GM12864 (cell line): ENCODE measurements at places on chromosomes 13 and 19.
A peak's percentile ranks its signal among the peaks of the same experiment; 100 is the strongest.

DNA sequence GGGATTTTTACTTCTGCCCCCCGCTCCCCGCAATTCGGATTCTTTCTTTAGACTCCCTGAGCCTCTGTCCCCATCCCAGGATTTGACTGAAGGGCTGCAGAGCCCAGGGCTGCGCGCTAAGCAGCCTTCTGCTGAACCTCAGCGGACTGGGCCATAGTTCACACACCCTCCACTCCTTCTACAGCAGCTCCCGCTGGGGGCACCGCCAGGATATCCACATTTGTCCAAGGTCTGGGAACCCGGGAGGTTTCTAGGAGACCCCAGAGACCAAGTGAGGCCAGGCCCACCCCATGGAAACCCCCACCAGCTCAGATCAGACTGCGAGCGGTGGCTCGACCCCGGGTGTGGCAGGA is 463.3 kb downstream of the ITGBL1 start:
- no peak for DNase-seq

DNA sequence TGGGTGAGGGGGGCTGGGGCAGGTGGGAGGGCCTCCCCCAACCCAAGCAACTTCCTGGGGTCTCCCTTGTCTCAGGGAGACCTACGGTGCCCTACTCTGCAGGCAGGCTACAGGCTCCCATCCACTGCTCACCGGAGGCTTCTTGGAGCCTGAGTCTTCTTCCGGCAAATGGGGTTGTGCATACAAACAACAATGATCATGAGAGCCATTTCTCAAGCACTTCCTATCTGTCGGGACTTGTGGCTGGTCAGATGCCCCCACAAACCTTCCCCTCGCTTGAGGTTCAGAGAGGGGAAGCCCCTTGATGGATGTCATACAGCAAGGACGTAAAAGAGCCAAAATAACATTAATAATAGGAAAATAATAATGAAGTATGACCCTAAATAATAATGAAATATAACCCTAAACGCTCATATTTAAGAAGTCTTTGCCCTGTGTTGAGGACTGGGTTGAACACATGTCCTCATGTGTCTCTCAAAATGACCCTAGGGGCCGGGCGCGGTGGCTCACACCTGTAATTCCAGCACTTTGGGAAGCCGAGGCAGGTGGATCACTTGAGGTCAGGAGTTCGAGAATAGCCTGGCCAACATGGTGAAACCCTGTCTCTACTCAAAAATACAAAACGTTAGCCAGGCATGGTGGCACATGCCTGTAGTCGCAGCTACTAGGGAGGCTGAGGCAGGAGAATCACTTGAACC is 727 bp downstream of the CD37 start:
- no peak for DNase-seq

DNA sequence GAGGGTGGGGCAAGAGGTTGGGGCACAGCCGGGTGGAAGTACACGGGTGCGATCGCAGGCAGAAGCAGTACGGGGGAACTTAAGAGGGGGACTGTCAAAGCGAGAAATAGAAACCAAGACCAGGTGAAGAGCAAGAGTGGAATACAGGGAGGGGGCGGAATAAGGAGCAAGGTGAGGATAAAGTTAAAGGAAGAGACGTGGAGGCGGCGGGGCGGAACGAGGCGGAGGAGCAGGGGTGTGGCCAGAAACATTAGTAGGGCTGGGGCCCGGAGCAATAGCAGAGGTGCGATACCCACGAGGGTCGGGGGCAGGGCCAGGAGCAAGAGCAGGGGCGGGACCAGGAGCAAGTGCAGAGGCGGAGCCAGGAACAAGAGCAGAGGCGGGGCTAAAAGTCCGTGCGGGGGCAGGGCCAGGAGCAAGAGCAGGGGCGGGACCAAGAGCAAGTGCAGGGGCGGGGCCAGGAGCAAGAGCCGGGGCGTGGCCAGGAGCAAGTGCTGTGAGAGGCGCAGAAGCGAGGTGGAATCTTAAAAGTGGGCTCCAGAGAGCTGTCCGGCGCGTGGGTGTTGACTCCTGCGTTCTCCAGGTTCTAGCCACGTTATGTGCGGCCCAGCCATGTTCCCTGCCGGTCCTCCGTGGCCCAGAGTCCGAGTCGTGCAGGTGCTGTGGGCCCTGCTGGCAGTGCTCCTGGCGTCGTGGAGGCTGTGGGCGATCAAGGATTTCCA is 1.2 kb downstream of the CATSPERG start:
- DNase-seq, result peak; percentile 86

- DNase-seq, result no peak
Measured at GRCh38 chr13:111112196-111112595, 2.9 kb upstream of the ARHGEF7 start.

DNA sequence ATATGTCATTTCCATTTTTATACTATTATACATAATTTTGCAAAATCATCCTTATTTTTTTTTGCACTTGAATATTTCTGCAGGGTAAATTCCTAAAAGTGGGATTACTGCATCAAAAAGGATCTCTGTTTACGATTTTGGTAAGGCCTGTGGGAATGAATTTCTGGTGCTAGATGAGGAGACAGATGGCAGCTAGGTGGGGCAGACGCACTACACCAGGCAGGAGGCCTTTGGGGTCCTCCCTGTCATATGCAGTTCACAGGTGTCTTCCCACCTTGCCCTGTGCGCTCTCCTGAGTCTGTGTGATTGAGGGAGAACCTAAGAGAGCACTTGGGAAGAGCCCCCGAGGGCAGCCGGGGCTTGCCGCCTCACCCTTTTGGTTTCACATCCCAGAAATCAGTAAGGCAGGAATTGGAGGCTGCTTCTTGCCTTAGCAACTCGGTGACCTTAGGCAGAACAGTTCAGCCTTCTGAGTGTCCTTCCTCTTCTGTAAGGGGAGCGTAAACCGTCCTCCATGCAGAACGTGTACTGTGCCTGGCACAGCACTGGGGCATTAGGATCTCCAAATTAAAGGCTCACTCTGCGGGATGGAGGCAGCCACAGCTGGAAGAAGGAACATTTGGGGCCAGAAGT is 13.4 kb upstream of the GJB2 start:
- DNase-seq, result no peak

- no peak for DNase-seq
Measured at GRCh38 chr13:35496006-35496405, 19.5 kb upstream of the MAB21L1 start.

GRCh38 chr13:23289917-23290357 is 109.2 kb downstream of the SGCG start:
- DNase-seq, result no peak

DNA sequence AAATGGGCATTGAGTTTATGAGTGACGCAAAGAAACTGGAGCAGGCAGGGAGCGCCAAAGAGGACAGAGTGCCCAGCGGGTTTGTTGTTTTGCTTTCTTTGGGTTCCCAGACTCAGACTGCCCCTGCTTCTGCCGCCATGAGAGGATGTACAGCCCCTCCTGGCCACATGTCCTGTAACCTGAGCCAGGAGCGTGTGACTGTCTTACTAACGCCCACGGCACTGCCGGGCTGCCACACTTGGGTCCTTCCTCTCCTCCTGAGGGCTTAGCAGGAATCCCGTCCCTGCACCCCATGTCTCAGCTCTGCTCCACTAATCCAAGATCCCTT is 80.5 kb downstream of the GPR12 start:
- DNase-seq, result no peak

DNA sequence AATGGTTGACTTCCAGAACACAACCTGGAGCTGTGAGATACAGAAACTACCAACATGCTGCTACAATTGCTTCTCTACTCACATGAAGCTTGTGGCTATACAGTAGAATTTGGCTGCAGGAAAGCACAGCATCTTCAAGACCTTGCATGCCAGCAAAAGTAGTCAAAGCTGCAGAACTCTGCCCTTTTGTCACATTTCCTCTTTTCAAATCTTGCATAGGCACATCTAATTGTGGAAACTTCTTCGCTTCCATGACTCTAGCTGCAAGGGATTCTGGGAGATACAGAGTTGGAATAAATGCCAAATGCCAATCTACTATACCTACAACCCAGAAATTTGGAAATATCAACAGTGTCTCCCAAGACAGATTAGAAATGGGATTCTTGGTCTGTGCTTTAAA is 462.2 kb downstream of the FOXO1 start:
- DNase-seq, result no peak

DNA sequence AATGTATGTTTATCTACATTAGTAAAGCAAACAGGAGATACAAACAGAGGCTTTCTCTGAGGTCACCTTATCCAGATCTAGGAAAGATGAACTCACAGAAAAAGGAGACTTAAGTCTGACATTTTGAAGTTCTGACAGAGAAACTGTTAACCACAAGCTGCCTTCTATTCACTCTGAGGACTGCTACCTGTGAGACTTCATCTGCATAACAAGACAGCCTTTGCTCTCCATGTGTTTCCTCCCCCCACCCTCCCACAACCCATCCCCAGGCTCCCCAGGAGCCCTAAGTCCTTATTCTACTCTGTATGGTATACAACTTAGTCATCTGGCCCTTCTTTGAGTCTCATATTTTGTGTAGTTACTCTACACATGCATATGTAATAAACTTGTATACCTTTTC is 699.0 kb downstream of the FGF9 start:
- no peak for DNase-seq

DNA sequence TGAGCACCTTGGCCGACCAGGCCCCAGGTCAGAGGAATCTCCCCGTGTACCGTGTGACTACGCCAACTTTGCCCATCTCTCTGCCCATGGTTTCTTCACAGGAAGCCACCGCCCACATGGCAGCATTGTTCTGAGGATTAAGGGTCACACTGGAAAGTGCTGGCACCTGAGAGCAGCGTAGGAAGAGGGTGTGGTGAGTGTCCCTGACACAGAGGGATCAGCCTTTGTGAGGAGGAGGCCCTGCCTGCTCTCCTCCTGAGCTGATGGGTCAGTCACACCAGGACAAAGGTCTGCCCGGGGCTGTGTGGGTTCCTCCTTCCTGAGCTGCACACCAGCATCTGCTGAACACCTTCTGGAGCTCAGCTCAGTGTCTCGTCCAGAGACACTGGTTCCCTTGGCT is 32.2 kb upstream of the SLC15A1 start:
- no peak for DNase-seq

GRCh38 chr19:7099597-7099921 is 30.1 kb downstream of the ZNF557 start:
- no peak for DNase-seq

GRCh38 chr19:30446850-30447552 is 74.8 kb downstream of the ZNF536 start:
- no peak for DNase-seq

DNA sequence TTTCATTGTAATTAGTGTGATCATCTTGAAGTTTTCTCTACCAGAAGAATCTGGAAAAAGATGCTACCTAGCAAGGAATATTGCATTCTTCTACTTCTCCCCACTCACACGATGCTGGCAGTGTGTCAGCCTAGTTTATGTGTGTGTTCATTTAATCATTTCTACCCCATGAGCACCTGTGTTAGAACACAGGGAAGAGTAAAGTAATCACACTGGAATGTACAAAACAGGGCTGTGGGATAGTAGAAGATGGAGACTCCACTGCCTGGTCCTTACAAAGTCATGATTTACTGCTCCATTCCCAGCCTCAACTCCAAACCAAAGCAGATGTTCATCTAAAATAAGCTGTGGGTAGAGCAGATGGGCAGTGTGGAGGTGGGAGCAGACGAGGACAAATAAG is 47.7 kb upstream of the RGCC start:
- DNase-seq, result no peak

GRCh38 chr19:33177417-33177979 is 16.6 kb upstream of the LRP3 start:
- DNase-seq, result no peak

DNA sequence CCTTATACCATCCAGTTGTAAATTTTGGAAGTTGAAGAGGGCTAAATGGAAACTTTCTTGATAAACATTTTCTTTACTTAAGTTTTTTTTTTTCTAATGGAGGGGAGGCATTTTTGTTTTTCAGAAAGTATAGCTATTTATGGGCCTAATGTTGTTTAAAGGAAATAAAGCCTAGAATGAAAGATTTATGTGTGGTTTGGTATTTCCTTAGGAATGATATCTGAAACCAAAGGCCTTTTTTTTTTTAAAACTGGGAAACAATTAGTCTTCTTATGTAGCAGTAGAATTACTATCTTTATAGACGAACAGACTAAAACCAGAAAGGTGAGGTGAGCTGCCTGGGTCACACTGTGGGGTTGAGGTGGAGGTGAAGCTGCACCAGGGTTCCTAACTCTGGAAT is 80.1 kb downstream of the ESD start:
- DNase-seq, result no peak

- no peak for DNase-seq
Measured at GRCh38 chr13:91168386-91168711, 179.1 kb upstream of the MIR17HG start.

GRCh38 chr19:55441319-55441691 is 1.8 kb downstream of the SHISA7 start:
- DNase-seq, result no peak

DNA sequence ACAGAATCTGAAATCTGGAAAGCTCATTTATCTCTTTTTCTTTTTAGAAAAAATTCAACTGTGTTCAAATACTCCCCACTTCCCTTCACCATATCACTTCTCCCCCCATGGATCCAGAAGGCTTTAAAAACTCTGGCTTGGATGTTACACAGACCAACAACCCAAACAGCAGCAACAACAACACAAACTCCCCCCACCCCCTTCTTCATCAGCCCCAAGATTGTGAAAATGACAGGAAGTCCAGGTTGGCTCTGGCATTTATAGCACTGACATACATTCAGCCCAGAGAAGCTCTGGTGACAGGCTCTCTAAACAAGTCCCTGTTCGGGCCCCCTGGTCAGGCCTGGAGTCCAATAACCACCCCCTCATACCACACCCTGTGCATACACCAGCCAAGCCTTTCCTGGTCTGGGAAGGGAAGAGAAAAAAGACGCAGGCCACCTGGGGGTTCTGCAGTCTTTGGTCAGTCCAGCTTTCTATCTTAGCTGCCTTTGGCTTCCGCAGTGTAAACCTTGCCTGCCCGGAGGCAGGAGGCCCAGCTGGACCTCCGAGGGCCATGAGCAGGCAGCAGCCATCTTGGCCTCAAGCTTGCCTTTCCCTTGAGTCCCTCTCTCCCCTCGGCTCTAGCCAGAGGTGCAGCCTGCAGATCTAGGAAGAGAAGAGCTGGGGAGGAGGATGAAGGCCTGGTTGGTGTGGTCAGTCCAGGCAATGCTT is 6.8 kb downstream of the CDX2 start:
- no peak for DNase-seq

- DNase-seq, result no peak
Measured at GRCh38 chr19:31408460-31409124, 59.4 kb upstream of the TSHZ3 start.
